ENCODE measurements at places on chromosomes 16 and 17. TPM values are rescaled to one million over a fixed set of nuclear protein-coding genes. Genes with fewer than 3 reads are reported as not detected.

DNA sequence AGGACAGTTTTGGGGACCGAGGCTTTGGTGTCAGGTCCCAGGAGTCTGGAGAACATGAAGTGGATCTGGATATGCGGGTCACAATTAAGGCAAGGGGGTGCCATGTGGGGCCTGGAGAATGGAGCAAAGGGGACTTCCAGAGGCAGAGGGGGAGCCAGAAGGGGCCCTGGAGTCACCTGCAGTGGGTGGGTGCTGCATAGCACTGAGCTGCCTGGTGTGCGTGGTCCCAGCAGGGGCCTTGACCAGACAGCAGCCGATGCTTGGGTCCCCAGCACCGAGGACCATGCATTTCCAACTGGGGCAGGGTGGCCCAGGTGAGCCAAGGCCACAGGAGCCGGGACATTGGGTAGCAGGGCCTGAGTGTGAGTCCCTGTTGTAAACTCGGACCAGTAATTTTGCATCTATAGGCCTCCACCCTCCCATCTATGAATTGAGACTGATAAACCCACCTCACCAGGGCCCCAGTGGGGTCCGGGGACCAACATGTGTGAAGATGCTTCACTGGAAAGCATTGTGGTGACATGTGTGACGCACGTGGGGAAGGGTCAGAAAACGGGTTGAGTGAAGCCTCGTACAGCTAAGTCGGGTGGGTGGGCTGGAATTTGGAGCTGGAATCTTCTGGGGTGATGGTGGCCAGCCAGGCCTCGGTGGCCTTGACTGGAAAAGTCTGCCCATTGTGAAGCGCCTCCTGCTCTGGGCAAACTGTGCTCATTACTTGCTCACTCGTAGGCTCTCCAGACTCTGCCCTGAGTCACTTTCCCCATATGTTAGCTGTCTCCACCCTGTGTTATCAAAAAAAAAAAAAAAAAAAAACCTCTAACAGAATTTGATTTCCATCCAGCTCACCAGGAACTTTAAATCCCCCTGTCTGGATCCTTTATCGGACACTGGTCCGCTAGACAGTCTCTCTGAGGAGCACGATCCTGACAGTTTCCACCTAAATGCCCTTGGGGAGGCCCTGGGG lies 90.5 kb upstream of the ZNF469 start:
- no peaks in the 10 kb centered on the region for H3K27me3 ChIP-seq
- H3K4me3 ChIP-seq: no peak overlapping the region
- no peaks in the 10 kb centered on the region for H3K36me3 ChIP-seq
- DNase-seq: peak; percentile 67
- H3K4me1 ChIP-seq: peaks cover 11% of the 10 kb centered on the region

GRCh38 chr16:55240888-55241287 lies 83.1 kb upstream of the IRX6 start:
- no peaks in the 10 kb centered on the region for H3K36me3 ChIP-seq
- H3K4me1 ChIP-seq: no peaks in the 10 kb centered on the region
- H3K27me3 ChIP-seq: no peaks in the 10 kb centered on the region
- no peak for DNase-seq

DNA sequence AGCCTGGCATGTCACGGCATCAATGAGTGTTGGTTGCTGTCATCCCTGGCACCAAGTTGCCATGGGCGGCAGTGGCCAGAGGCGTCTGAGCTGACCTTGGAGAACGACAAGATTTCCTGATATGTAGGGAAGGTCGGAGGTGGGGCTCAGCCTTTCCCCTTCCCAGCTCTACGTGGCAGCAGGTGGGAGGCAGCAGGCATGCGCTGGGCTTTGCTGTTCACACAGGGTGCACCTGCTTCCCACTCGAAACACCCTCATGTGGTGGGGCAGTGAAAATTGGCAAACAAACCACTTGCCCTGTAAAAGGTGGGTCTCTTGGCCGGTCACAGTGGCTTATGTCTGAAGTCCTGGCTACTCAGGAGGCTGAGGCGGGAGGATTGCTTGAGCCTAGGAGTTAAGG lies 12.3 kb upstream of the TFAP4 start:
- no peaks in the 10 kb centered on the region for H3K27me3 ChIP-seq
- no peak overlapping the region for H3K4me3 ChIP-seq
- H3K36me3 ChIP-seq: no peaks in the 10 kb centered on the region

DNA sequence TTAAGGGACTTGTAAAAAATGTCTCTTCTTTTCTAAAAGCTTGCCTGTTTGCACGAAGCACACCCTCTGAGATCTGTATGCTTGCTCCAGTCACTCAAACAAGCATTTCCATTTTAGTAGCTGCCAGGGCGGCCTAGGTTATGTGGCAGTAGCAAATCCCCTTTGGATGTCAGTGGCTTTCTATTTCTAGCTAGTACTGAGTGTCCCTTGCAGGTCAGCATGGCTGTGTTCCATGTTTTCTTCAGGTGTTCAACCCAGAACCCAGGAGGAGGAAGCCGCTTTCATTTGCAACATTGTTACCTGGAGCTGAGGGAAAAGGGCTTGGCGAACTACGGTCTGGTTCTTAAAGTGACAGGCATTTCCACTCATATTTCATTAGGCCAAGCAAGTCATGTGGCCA lies 36.4 kb downstream of the FOXL1 start:
- no peak overlapping the region for H3K4me3 ChIP-seq
- no peaks in the 10 kb centered on the region for H3K36me3 ChIP-seq
- peaks cover 17% of the 10 kb centered on the region for H3K4me1 ChIP-seq
- DNase-seq: no peak
- no peaks in the 10 kb centered on the region for H3K27me3 ChIP-seq
- H3K27ac ChIP-seq: no peak overlapping the region

DNA sequence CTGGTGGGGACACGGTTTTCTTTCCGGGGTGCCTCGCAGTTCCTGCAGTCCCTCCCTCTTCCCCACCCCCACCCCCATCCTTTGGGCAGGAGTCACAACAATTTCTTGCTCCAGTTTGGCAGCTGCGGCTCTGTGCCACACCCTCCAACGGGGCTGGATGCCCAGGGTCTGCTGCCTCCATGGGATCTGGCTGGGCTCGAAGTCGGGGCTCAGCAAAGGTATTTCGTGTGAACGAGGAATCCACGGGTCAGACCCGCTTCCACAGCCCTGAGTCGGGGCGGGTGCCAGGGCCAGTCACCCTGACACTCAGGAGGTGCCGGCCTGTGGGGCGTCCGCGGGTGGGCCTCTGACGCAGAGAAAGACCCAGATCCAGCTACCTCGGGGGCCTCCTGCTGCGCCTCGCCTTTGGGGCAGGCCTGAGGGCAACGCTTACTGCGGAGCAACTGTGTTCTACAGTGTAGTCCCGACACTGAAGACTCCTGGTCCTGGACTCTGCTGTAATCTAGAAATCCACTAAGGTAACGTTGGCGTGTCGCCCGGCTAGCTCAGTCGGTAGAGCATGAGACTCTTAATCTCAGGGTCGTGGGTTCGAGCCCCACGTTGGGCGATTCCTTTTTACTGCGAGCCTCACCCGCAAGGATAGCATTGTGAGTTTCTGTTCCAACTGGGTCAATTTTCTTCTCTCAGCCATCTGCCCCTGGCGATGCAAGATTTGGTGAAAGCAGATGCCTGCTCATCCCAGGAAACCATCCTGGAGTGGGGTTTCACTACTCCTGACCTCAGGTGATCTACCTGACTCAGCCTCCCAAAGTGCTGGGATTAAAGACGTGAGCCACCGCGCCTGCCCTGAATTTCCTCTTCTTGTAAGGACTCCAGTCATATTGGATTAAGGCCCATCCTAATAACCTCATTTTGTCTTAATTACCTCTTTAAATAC lies 12.6 kb upstream of the OR1F1 start:
- H3K27me3 ChIP-seq: peaks cover 67% of the 10 kb centered on the region
- H3K4me1 ChIP-seq: 0 out of 2 replicates have a peak, but pooled peaks cover 3% of the 10 kb centered on the region
- no peak overlapping the region for H3K4me3 ChIP-seq
- no peaks in the 10 kb centered on the region for H3K36me3 ChIP-seq

- no peak overlapping the region for H3K27ac ChIP-seq
- no peak for DNase-seq
- no peaks in the 10 kb centered on the region for H3K36me3 ChIP-seq
- no peaks in the 10 kb centered on the region for H3K27me3 ChIP-seq
- no peak overlapping the region for H3K4me3 ChIP-seq
Observed at GRCh38 chr16:25966172-25967097, 274.7 kb downstream of the HS3ST4 start.

GRCh38 chr17:77875051-77875780 lies 83.3 kb upstream of the TNRC6C start:
- peak; percentile 85 for DNase-seq
- no peaks in the 10 kb centered on the region for H3K36me3 ChIP-seq

DNA sequence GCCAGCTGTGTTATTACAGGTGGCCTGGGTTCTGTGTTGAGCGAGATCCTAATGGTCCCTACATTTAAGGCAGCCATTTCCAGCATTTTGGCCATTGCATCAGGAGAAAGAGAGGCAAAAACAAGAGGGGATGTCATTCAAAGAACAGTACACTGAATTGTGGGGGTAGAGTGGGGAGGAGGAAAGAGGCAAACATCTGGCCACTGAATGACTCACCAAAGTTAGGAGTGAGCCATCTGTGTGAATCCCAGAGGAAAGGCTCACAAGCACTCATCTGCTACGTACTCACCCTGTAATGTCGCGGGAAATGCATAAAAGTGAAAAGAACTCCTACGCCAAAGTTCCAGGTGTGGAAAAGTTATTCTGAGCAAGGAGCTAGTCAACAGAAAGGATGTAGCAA lies 16.7 kb downstream of the KRABD2 start:
- peaks cover 37% of the 10 kb centered on the region for H3K4me1 ChIP-seq
- H3K4me3 ChIP-seq: 0 out of 2 replicates have a peak overlapping the region, but pooled peaks have one; percentile 17
- no peaks in the 10 kb centered on the region for H3K27me3 ChIP-seq
- H3K27ac ChIP-seq: 0 out of 2 replicates have a peak overlapping the region, but pooled peaks have one; percentile 11

GRCh38 chr17:37391146-37391545 lies 15.4 kb downstream of the C17orf78 start:
- H3K36me3 ChIP-seq: no peaks in the 10 kb centered on the region
- peaks cover 11% of the 10 kb centered on the region for H3K4me1 ChIP-seq
- H3K27me3 ChIP-seq: no peaks in the 10 kb centered on the region
- H3K4me3 ChIP-seq: no peak overlapping the region

DNA sequence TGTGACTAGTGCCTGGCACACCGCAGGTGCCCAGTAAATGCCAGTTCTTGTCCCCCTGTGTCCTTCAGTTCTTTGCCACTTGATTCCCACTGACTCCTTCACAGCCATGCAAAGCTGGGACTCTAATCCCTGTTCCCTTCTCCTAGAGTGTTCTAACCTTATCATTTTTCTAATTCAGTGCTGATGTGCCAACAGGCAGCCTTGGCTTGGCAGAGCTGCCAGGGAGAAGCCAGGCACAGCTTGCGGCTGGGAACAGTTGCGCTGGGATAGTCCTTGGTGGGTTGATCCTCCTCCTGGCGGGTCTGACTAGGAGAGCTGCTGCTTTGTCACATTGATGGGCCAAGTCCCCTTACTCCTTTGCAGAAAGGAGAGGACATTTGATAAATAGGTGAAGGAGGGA lies 654.2 kb downstream of the HS3ST4 start:
- no peak for DNase-seq
- H3K4me3 ChIP-seq: no peak overlapping the region
- H3K4me1 ChIP-seq: no peaks in the 10 kb centered on the region
- no peaks in the 10 kb centered on the region for H3K36me3 ChIP-seq
- no peaks in the 10 kb centered on the region for H3K27me3 ChIP-seq
- H3K27ac ChIP-seq: no peak overlapping the region

MT1F gene
- not detected for total RNA-seq

TMEM231 gene
- 20.3 TPM for total RNA-seq

KRTAP2-3 gene
- total RNA-seq: 13.4 TPM

HS3ST2 gene
- total RNA-seq: not detected

Data from GM23248 (cell line).